ENCODE measurements at places on chromosomes 5 and 9.
A peak's percentile ranks its signal among the peaks of the same experiment; 100 is the strongest.

DNA sequence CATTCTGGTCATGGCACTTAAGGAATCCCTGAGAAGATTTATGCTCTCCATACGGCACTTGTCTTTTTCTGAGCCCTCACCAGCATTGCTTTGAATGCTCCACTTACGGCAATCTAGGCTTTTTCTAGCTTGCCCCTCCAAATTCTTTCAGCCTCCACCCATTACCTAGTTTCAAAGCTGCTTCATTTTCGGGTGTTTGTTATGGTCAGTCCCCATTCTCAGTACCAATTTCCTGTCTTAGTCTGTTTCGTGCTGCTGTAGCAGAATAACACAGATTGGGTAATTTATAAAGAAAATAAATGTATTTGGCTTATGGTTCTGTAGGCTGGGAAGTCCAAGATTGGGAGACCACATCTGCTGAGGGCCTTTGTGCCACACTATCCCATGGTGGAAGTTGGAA, 42.0 kb downstream of the ARHGEF28 start:
- DNase-seq: no peak

- no peak for DNase-seq
Measured at GRCh38 chr5:15142458-15142857, 270.9 kb upstream of the ANKH start.

DNA sequence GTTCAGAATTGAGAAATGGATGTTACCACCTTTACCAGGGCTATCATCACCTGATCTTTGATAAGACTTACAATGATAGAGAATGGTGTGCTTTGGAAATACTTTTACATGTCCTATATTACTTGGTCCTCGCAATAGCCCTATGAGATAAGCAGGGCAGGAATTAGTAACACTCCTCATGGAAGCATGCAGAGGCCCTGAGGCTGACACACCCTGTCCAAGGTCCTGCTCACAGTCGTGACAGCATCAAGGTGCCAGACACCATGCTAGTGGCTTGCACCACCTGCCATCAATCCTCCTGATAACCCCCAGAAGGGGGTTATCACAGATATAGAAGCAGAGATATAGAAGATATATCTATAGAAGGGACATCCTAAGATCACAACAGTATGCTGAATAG, 216.8 kb upstream of the TBC1D2 start:
- no peak for DNase-seq

- peak; percentile 16 for DNase-seq
Measured at GRCh38 chr9:86238861-86239770, 20.3 kb downstream of the C9orf153 start.

GRCh38 chr5:39905356-39905755, 480.6 kb upstream of the DAB2 start:
- DNase-seq: no peak

GRCh38 chr5:168165221-168165914, 126.1 kb upstream of the WWC1 start:
- no peak for DNase-seq

DNA sequence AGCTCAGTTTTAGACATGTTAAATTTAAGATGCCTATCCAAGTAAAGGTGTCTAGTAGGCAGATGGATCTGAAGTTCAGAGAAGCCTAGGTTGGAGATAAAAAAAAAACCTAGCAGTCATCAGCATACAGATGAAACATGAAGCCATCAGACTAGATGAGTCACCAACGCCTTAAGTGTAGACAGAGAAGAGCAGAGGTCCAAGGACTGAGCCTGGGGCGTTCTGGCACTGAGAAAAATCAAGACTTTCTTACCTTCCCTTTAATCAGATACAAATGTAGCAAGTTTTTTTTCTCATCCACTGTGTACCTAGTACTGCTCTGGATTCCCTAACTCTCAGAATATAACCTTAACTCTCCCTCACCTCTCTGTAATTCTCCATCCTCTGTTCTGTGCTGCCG, 97.3 kb downstream of the SIL1 start:
- DNase-seq: no peak

- DNase-seq: peak; percentile 8
Measured at GRCh38 chr5:160799184-160799583, 52.8 kb downstream of the ATP10B start.

- no peak for DNase-seq
Measured at GRCh38 chr5:127386557-127386956, 96.0 kb downstream of the MEGF10 start.

DNA sequence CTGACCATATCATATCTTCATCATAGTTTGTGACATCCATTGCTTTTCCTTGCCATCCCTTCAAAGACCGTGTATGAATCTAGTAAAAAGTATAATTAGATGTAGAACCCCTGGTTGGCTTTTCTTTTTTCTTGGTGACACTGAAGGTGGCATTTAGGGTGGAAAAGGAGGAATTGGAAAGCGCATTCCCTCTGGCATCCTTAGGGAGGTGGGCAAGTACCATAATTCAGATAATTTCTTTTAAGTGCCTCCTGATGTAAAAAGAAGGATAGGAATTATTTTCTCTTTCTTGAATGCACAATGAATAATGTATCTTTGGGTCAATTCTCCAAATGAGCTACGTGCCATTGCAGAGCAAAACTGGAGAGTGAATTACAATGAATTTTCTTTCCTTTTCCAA, 73.2 kb upstream of the SMARCA2 start:
- DNase-seq: peak; percentile 2

DNA sequence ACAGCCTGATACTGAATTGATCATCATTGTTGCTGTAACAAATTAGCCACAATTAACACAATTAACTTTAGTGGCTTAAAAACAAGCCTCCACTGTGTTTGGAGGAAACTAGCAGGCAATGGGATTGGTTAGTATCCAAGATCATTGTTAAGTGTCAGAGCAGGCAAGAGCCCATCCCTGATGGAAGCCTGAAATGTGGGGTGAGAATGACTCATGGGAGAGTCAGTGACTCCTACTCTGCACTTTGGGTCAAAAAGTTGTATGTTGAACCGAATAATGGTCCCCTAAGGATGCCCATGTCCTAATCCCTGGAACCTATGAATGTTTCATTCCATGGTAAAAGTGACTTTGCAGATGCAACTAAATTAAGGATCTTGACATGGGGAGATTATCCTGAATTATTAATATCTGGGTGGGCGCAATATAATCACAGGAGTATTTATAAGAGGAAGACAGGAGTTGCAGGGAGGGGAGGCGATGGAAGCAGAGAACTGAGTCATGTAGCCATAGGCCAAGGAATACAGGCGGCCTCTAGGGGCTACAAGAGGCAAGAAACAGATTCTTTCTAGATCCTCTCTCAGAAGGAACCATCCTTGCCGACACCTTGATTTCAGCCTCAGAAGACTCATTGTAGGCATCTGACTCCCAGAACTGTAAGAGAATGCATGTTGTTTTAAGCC, 28.8 kb downstream of the ALG2 start:
- DNase-seq: no peak

DNA sequence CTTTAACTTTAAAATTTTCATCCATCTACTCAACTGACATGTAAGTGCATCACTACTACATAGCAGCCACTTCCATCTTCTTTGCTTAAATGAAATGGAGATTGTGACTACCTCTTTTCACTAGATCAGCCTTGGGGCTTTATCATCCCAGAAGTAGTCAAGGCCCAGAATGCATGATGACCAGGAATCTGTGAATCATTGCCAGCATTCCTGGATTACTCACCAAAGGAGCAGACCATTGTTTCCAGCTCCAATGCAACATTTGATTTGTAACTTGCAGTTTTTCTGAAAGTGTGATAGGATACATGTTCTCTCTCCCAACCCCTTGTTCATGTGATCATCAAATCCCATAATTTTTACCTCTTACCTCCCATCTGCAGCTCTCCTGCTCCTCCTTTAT, 65.1 kb downstream of the PLPPR1 start:
- DNase-seq: no peak

- DNase-seq: no peak
Measured at GRCh38 chr5:174751154-174752000, 27.0 kb downstream of the MSX2 start.

- no peak for DNase-seq
Measured at GRCh38 chr5:157076558-157076957, 17.6 kb upstream of the HAVCR1 start.

DNA sequence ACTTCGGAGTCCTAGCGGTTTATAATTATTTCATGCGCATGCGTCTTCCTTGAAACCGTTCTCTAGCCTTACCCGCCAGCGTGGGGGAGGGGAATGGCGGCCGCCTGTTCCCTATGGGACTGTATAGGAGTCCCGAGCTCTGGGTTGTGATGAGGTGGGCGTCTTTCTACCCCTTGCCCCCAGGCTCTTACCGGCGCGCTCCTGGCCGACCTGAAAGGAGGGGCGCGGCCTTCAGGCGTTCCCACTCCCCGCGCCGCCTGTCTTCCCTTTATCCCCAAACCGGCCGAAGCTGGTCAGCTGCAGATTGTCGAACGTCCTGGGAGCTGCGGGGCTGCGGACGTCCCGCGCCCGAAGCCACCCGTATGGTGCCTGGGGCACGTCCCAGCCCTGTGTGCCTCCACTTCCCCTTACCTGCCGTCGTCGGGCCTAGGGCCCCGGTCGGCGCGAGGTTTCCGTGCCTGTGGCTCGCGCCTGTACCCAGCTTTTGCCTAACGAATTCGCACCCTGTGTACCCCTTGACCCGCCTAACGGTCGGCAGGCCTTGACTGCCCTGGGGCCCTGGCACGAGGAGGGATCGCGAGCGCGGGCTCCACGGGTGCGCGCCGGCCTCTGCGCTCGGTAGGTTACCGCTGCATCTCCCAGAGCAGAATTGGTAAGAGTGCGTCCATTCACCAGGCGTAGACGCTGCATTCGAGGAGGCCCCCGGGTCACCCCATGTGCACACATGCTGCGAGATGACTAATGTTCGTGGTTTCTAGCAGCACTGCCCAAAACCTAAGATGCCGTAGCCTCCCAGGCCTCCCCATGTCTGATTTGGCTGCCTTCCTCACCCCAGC, 653 bp upstream of the HNRNPH1 start:
- DNase-seq: peak; percentile 72

DNA sequence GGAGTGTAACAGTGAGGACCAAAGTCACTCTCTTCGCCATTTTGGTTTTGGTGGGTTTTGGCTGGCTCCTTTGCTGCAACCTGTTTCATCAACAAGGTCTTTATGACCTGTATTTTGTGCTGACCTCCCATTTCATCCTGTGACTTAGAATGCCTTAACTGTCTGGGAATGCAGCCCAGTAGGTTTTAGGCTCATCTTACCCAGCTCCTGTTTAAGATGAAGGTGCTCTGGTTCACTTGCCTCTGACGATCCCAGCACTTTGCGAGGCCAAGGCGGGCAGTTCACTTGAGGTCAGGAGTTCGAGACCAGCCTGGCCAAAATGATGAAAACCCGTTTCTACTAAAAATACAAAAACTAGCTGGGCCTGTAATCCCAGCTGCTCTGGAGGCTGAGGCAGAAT, 1.8 kb upstream of the CKS2 start:
- DNase-seq: no peak

DNA sequence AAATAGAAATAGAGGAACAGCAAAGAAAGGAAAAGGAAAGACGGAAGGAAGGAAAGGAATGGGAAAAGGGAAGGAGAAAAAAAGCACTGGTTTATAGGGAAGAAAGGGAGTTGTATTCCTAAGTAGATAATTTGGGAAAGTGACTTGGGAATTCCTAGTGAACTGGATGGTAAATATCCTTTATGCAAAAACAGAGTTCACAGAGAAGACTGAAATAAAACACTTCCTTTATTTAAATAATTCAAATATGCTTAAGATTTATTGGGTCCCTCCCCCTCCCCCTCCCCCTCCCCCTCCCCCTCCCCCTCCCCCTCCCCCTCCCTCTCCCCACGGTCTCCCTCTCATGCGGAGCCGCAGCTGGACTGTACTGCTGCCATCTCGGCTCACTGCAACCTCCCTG, 69.4 kb downstream of the PJA2 start:
- DNase-seq: no peak

GRCh38 chr5:164148292-164148691, 642.9 kb downstream of the MAT2B start:
- DNase-seq: no peak

- no peak for DNase-seq
Measured at GRCh38 chr5:179265514-179266290, 79.6 kb downstream of the ADAMTS2 start.

- DNase-seq: no peak
Measured at GRCh38 chr9:13386935-13387733, 107.6 kb upstream of the MPDZ start.

- no peak for DNase-seq
Measured at GRCh38 chr5:181283347-181283746, 22.4 kb upstream of the TRIM52 start.

DNA sequence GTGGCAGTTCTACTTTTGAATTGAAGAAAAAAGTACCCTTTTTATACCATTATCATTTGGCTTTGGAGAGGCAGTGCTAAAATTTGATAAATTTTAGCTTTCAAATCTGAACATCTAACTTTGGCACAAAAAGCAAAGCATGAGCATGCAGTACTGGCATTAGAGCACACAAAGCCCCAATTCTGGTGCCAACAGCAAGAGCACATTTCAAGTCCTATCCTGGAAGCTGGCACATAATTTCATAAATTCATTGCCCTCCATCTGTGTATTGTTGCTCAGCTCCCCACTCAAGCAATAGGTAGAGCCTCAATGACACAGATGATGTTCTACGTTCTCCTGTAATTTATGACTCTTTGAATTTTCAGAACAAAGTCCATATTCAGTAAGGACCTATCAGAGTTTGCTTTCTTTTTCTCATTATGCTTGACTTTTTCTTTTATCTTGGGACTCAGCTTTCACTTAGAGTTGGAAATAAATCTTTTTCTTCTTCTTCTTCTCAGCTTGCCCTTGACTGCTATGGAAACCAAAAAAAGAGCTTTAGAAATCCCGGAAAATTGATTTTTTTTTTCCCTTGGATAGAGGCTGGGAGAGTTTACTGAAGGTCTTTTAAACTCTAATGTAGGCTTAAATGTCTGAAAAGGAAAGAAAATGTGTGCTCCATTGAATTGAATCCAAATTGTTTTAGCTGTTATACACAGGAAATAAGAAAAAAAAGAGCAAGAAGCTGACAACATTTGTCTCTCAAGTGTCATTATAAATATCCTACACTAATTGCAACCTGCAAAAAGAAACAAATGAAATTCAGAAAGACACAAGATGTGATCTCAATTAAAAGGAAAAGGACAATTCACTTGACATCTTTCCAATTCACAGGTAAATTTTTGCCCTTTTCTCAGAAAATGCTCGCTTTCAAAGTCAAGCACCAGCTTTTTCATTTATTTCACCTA, 380.8 kb upstream of the CDH18 start:
- no peak for DNase-seq
